ENCODE measurements at places on chromosomes 12 and 14.
A peak's percentile ranks its signal among the peaks of the same experiment; 100 is the strongest.

- DNase-seq, result no peak
Observed at GRCh38 chr14:20748439-20748838, 2.8 kb downstream of the EDDM3A start.

- no peak for DNase-seq
Observed at GRCh38 chr12:124273630-124274029, 21.3 kb upstream of the RFLNA start.

- DNase-seq, result no peak
Observed at GRCh38 chr12:48786591-48787544, 2.0 kb downstream of the ADCY6 start.

GRCh38 chr14:100142073-100143040 lies 17.1 kb downstream of the DEGS2 start:
- no peak for DNase-seq

DNA sequence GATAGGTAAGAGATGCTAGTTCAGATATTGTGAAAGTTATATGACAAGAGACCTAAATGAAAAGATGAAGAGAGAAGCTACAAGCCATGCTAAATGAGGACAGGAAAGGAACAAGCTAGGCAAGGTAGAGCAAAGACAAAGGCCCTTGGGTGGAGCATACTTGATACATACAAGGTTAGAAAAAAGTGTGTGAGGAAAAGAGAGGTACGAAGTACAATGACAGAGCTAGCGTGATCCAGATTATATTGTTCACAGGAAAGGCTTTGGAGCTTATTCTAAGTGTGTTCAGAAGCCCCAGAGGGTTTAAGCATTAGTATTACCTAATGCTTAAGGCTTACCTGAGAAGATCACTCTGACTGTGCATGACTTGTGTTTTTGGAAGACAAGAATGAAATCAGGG lies 75.0 kb downstream of the SLCO1B3 start:
- DNase-seq, result no peak

- no peak for DNase-seq
Observed at GRCh38 chr14:61326146-61326545, 4.8 kb downstream of the PRKCH start.

- peak; percentile 87 for DNase-seq
Observed at GRCh38 chr12:106223485-106224354, 24.1 kb downstream of the CKAP4 start.

DNA sequence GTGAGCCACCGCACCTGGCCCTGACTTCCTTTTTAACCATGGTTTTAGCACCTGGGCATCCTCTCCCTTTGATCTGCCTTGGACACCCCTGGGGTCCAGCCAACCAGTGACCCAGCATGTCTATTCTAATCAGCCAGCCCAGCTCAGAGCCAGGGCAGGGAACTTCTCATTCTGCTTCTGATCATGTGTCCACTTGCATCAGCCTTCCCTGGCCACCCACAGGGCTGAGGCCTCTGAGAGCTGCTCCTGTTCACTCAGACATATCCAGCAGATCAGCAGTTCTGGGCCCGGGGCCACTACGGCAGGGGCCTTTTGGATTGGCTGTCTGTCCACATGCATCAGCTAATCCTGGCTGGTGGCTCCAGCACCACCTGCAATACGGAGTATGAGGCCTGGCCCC lies 117.9 kb upstream of the MAP1LC3B2 start:
- peak; percentile 48 for DNase-seq

All from eye (tissue), 1 donor.